SW480 (cell line): ENCODE measurements at places on chromosomes 3 and 15.

GRCh38 chr3:118710532-118710931 is 324.1 kb downstream of the IGSF11 start:
- DNase-seq: no peak

- DNase-seq: peak; percentile 82
Measured at GRCh38 chr3:159987291-159987711, 1.3 kb upstream of the IL12A start.

DNA sequence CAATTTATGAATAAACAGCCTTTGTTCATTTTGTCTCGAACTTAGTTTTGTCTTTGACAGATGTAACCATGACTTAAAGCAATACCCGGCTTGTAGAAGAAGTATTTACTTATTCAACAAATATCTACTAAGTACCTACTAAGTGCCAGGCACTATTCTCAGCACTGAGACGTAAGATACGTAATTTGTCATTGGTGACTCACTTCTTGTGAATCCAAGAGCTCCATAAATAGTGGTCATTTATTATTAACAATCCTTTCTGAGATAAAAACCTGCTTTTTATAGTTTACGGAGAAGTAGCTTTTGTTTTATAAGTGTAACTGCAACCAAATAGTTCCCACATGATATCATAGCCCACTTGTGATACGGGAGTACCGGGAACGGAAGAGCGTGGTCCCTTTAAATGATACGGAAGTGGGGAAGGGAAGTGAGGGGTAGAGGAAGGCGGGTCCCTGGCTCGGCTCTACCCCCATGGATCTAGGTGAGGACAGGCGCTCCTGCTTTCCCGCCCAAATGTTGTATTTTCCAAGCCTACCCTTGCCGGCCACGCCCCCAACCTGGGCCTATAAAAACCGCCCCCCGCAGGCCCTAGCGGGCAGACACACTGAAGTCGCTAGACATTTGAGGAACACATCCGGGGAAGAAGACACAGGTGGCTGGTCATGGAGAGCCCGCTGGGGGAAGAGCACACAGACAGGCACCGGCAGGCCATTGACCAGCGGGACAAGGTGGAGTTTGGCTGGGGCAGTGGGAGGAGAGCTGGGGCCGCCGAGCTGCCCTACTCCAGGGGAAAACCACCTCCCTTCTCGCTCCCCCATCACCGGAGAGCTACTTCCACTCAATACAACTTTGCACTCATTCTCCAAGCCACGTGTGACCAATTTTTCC is at the start of gene SAMMSON:
SAMMSON (plus strand) TSS at position 594 of the 888 bp plus-strand sequence.
- DNase-seq: no peak

- no peak for DNase-seq
Measured at GRCh38 chr3:125478326-125478725, 41.7 kb downstream of the SNX4 start.

DNA sequence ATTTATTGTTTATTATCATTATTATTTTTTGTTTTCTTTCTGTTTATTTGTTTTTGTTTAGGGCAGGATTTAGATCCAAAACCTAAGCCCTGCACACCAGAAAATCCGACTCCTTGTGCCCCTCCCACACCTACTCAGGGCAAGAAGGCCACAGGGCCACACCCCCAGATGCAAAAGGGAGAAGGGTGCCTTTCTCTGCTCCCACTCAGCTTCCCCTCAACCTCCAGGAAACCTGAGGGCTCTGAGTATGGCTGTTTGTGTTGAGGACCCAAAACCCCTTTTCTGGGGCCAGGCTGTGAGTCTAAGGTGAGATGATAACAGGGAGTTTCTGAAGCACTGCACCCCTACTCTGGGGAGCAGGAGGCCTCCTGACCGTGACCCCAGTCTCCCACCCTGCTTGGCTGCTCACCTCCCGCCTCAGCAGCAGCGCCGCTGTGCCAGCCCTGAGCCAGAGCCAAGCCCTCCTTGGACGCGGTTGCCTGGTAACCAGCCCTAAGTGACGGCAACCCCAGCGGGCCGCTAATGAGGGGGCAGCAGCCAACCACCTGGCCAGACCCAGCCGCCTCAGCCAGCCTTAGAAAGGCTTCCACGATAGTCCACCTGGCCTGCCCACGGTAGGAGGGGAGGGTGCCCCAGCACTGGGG is 6.4 kb upstream of the C15orf39 start:
- no peak for DNase-seq

DNA sequence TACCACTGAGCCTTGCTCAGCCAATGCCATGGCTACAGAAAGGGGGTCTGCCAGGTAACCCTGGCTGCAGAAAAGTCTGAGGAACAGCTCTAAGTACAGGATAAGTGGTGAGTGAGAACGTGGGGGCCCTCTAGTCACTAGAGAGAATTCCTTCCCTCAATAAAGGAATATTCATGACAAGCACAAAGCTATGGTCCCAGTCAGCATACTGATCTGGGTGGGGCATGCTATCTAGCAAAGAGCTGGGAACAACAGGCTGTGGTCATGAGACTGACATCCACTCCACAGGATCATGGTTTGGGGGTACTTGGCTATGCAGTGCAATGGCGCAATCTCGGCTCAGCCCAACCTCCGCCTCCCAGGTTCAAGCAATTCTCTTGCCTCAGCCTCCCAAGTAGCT is 140.4 kb downstream of the MTHFS start:
- DNase-seq: no peak

DNA sequence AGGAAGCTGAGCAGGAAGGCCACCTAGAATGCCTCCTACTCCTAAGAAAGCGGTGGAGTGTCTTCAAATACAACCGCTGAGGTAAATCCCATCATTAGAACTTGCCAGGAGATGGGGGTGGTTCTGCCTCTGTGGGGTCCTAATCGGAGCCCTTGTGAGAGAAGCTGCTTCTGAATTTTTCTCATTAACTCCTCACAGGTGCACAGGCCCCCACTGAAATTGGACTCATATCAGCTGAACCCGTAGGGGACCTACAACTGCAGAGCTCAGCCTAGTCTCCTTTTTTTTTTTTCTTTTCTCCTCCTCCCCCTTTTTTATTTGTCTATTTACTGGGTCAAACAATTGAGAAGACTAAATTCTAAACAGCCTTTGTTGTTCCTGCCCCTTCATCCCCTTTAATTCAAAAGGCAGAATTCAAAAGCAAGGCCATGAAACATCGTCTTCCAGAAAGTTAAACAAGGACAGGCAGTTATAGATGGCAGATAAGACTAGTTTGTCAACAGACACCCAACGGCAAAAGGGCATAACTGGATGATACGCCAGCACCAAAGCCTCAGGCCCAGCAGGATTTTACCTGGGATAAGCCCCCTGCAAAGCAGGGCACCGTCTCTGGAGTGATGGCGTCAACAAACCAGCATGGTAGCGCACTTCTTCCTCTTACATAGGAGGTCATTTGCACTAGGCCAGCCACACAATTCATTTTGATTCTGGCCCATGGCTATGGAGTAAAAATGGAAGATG is 213.7 kb upstream of the HES1 start:
- no peak for DNase-seq

DNA sequence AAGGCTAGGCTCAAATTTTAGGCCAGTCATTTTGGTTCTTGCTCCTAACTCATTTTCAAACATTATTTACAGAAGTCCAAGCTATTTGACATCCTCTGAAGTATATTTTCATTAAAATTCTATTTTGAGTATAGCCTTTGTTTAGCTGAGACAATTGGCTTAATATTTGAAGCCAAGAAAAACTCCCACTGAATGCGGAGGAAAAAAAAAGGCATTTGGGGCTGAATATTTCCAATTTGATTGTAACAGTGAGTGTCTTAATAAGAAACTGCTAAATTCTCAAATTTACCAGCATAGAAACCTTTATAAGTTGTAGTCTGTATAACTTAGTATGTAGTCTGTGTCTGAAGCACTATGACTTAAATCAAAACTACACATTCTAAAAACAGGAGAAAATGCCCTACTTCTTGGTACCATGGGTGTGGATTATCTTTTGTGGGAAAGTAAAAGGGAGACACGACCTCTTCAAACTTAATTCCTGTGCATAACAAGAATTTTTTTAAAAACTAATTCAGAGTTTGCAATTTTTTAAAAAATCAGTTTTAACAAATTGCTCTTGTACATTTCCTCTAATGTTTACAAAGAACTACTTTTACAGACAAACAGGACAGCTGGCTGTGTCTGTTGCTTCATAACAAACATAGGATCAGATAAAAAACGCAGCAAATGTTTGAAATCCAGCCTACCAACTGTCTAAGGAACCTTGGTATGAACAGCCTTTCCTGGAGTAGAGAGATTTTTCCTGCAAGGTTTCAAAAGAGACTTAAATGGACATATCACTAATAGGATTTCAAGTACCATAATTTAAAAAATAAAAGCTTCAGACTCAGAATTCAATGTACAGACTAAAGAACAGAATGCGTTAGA is 52.7 kb upstream of the LMOD3 start:
- DNase-seq: no peak

DNA sequence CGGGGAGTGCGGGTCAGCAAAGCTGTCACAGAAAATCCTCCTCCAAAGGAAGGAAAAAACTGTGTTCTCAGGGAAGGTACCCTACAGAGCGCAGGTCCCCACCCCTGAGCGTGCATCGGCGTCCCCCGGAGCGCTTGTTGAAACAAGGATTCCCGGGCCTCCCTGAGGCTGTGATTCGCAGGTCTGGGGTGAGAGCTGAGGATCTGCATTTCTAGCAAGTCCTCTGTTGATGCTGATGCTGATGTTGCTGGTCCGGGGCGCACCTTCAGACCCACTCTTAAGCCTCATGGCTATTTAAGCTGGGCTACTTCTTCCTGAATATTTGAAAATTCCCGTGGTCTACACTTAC is 226.2 kb upstream of the IGF1R start:
- no peak for DNase-seq

GRCh38 chr15:87713475-87713879 is 543.1 kb downstream of the NTRK3 start:
- no peak for DNase-seq

DNA sequence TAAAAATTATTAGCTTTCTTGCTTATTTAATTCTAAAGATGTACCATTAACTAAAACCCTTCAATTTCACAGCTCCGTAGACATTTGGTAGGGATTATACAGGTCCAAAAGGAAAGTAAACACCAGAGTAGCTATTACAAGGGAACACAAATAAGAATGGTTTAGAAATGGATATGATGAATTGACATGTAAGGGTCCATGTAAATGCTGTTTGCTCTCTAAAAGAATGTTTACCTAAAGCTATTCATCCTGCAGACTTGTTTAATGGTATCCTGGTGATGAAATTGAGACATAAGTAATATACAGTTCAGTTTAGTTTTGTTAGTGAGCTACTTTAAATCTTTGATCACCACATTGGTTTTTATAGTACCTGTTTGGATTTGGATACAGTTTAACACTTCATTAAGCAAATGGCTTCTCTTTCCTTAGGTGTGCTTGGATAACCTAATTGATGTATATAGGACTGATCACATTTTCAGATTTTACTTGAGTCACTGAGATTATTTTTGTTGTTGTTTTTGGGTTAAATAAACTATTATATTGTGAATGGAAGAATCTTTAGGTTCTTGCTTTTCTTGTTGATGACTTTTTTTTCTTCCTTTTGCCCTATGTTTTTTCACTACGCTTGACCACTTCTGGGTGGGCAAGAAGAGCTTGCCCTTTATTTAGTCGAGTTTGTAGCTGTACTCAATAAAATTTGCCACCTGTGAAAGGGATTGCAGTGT is 115.4 kb downstream of the TCF12 start:
- no peak for DNase-seq

GRCh38 chr15:42788725-42789124 is 51.8 kb upstream of the CDAN1 start:
- DNase-seq: no peak

- no peak for DNase-seq
Measured at GRCh38 chr3:143122608-143123352, 3.2 kb downstream of the CHST2 start.

- no peak for DNase-seq
Measured at GRCh38 chr3:166799-167198, 29.8 kb upstream of the CHL1 start.

GRCh38 chr3:120450600-120451271 is at the start of gene FSTL1:
Gene FSTL1 (minus strand): TSS chr3:120450992. CDS start chr3:120450746, 246 bp downstream.
- DNase-seq: no peak

DNA sequence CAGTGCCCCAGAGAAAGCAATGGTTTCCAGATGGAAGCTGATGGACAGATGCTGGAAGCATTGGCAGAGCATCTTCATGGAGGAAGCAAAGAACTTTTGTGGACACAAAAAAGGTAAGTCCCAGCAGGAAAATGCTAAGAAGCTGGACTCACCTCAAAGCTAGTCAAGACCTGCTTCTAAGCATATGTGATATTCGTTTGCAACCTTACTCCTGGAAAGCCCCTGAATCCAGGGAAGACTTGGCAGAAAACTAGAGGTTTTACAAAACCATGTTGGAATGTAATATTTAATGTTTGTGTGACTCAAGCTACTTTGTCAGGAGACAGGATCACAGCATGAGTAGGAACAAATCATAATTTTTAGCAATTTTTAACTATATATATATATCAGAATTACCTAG is 288.2 kb downstream of the BCHE start:
- DNase-seq: no peak

- peak; percentile 24 for DNase-seq
Measured at GRCh38 chr15:100078511-100079220, 263.1 kb downstream of the ADAMTS17 start.

DNA sequence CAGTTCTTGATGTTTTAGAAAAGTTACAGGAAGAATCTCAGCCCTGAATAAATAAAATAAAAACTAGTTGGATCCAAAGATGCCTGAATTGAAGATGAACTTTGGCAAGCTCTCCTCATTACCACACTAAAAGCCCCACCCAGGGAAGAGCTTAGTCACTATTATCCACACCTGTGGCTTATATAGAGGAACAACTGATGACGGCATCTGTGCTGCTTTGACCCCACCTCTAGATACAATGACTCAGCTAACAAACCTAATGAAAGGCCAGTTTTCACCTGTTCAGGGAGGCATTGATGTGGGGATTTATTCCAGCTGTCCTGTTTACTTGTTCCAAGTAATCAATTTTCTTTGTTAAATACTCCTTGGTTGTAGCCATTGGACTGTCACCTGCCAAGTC is 604.7 kb upstream of the EPHA6 start:
- DNase-seq: peak; percentile 90

- DNase-seq: no peak
Measured at GRCh38 chr3:129576514-129577352, 29.7 kb downstream of the PLXND1 start.

GRCh38 chr3:150300388-150300787 is 107.7 kb upstream of the TSC22D2 start:
- DNase-seq: peak; percentile 20

DNA sequence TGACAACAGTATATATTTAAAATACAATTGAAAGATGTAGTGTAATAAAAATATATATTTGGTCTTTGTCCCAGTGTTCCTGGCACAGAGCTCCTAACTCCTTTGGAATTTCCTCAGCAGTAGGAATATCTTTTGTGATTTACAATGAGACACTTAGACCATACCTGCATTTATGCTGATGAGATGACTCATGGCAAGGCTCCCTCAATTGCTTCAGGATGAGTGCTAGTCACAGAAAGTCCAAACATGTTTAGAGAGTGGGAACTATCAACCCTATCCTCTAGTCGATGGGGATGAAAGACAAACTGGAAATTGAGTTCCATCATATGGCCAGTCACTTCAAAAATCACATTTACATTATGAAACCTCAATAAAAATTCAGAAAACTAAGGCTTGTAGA is 588.3 kb upstream of the LMCD1 start:
- no peak for DNase-seq
